MV-4-11 (cell line): ENCODE measurements at places on chromosomes 2 and 18.

DNA sequence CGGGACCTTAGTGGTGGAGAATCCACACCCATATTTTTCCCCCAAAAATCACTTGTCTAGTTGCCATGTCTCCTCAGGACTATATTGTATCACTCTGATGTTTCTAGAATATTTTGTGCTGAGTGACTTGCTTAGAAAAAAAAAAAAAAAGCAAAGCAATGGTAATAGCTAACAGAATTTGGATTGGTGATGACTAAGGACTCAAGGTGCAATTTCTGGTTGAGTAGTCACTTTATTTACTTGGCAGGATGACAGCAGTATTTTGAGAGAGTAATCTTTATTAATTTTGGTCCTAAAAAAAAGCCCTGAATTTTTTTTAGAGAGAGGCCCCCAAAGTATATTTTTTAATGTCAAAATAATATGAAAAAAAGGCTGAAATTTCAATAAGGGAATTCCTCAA lies 32.8 kb upstream of the MYO3B start:
- DNase-seq: no peak

DNA sequence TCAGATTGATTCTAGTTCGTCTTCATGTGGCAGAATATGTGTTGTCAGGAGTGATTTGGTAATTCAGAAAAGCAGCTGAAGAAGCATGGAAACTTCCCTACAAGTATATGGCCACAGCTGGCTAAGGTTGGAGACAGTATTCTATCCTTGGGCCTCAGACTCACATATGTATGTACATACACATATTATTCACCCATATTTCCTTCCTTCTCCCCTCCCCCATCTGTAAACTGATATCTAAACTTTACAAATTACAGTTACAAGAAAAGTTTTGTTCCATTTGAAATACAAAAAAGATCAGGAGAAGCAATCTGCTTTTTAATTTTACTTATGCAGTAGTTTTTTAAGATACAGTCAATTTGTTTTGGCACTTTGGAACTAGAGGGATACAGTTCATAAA lies 3.1 kb downstream of the SP3 start:
- DNase-seq: peak; percentile 10

DNA sequence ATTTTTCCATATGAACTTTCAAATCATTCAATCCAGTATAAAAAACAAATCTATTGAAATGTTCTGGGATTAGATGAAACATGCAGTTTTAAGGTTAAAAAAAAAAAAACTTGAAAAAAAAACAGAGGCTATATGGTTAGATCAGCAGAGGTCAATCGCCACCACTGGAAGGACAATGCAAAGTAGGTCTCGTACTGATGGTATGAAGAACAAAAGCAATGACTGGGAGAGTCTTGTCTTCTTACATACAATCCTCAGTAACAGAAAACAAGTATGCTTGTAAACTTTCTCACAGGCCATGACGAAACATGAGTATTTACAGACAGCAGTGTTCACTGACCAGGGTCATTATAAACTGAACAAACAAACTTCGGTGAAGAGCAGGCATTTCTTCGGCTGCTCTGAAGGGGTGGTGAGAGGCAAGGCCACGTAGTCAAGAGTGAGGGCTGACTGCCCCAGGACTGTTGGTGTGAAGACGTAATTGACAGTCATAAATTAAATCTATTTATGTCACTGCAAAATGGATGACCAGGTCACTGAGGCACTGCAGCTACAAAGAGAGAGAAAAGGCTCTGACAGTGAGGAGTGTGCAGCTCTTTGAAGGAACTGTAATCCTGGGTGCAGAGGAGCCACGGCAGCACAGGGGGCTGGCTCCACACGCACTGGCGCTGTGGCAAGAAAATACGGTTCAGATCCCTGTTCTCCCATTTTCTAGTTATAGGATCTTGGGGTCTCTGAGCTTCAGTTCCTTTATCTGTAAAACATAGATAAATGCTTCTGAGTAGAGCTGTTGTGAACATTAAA lies 60.0 kb downstream of the NXPH2 start:
- no peak for DNase-seq

GRCh38 chr2:125961739-125962138 lies 694.2 kb upstream of the GYPC start:
- no peak for DNase-seq

GRCh38 chr2:225891013-225891412 lies 491.5 kb downstream of the NYAP2 start:
- no peak for DNase-seq

DNA sequence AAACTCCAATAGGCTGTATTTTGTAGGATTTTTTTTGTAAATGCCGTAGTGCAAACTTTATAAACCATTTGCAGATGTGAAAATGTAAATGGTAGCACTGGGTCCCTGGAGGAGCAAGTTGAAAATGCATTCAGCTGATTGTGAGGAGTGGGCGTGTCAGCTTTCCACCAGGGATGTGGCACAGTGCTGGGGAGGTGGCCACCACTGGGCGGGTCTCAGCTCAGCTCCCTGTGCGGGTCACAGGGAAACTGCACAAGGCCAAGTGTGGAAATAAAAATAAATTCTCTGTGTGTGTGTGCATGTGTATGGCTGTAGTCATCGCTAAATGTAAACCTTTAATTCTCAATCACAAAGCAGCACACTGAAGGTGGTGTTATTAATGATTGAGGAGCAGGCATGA lies 137.2 kb upstream of the PXDN start:
- no peak for DNase-seq

DNA sequence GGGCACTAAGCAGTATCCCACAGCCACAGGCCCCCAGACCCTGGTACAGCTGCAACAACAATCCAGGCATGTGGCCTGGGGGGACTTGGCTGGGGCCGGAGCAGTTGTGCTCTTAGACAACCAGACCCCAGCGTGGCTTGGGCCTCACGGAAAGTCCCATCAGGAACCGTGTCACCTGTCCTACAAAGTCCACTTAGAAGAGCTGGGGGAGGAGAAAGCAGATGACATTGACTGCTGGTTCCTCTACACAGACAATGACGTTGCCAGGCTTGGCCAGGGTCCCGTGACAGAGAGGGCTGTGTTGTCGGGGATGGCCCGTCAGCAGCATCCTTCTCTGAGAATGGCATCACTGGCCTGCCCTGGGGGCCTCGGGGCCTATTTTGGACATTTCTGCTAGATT lies 124.5 kb downstream of the SEPTIN10 start:
- DNase-seq: no peak

GRCh38 chr2:121409388-121409787 lies 121.3 kb upstream of the RNU4ATAC start:
- DNase-seq: no peak

DNA sequence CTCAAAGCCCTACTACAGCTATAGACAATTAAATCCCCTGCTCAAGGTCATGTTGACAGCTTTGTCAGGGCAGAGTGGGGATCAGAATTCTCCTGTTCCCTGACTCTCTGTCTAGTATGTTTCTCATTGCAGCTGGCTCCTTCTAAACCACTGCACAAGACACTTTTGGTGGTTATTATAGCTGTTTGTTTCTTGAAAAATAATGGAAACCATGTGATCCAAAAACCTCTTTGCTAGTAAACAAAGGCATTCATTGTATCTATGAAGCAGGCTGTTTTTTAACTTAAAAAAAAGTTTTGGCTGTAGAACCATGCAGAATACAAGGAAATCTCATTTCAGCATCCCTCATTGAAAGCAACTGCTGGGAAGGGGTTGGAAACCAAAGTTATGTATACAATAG lies 352.5 kb upstream of the EPHA4 start:
- no peak for DNase-seq

DNA sequence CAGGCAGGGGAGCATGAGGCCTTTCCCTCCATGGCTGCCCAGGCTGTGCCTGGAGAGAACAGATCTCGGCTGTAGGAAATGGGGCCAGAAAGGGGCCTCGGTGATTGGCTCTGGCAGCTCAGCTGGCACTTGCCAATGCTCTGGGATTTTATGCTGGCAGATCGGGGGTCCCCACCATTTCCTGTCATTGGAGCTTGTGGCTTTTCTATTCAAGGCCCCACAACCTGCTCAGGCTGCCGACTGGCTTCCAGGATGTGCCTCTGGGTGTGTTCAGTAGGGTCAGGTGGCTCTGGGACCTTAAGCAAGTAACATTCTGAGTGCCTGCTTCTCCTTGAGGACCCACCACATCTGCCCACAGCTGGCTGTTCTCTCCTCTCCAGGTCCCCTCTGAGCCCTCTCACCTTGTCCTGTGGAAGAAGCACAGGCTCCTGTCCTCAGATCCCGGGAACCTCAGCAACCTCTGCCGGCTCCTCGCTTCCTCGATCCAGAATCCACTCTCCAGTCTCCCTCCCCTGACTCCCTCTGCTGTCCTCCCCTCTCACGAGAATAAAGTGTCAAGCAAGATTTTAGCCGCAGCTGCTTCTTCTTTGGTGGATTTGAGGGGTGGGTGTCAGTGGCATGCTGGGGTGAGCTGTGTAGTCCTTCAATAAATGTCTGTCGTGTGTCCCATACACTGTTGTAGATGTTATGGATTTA lies 4.2 kb downstream of the GNLY start:
- no peak for DNase-seq

- no peak for DNase-seq
These were observed 14.4 kb downstream of the EN1 start for GRCh38 chr2:118832791-118833715.
